Pancreas (tissue), 10 donors: ENCODE measurements at places on chromosomes 6 and 20. TPM values are rescaled to one million over a fixed set of nuclear protein-coding genes. Genes with fewer than 3 reads are reported as not detected.

DNA sequence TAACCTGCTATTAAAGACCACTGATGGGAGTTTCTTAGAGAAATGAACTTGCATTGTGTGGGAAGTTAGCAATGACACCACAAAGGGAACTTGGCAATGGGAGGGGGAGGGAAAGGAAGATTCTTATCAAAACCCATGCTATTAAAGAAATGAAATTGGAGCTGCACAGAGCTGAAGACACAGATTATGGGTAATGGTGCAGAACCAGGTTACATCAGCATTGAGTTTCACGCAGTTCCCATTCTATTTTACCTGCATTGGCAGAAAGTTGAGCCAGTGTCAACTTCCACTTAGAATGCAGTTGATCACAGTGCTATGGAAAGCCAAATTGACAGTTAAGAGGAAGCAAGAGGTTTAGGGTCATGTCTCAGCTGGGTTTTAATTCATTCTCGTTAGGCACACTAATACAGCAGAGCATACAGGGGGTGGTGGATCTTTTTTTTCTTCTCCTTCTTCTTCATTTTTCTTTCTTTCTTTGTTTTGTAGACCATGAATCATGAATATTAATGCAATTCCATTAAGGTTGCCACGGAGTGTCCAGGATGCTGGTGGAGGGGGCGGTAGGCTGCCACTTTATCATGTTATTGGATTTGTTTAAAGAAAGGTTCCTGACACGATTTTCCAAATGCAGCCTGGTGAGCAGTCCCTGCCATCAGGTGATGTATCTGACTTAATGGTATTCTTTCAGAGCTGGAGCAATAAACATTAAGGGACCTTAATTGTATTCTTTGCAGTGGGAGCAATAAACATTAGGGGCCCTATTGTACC is 1092.0 kb upstream of the MAP3K7 start:
- no peak for DNase-seq

DNA sequence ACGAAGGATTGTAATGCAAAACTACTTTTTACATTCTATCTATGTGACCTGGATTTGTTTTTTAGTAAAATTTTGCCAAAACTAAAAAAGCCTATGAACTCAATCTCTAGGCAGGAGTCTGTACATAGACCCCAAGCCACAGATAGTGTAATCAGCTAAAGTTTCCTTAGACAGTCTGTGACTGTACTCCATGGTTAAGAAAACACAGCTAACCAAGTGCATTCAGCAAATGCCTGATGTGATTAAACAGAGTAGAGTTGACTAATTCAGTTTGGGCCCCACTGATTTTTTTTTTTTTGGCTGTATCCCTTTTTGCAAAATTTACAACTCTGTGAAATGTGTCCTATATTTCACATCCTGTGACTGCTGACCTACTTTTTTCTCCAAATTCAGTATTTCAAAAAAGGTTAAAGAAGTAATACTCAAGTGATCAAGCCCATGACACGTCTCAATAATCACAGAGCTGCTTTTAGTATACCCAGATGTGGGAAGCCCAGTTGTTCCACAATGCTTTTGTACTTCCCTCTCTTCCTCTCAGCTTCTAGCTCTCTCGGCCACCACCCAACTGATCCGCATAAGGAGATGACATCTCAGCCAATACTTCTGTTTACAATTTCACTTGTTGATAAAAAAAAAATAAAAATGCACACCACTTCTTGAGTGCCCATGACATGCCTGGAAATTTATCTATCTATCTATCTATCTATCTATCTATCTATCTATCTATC is 108.8 kb upstream of the TBX18 start:
- DNase-seq, result no peak

DNA sequence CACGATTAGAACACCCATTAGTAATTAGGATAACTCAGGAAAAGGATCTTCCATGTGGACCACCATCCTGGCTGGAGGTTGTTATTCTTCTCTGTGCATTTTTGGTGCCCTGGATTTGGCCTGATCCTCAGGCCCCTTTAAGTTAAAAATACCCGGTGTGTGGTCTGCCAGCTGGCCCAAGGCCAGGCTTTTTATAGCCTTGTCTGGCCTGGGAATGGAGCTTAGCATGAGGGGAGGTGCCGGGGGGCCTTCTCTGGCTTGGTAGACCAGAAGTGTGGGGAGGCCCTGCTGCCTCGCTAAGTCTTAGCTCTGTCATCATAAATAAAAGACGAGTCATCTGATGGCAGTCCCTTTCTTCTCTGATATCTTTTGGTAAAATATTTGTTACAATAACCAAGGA is 71.4 kb downstream of the ARID1B start:
- no peak for DNase-seq

Gene LY86
- 6.1 TPM for total RNA-seq

DNA sequence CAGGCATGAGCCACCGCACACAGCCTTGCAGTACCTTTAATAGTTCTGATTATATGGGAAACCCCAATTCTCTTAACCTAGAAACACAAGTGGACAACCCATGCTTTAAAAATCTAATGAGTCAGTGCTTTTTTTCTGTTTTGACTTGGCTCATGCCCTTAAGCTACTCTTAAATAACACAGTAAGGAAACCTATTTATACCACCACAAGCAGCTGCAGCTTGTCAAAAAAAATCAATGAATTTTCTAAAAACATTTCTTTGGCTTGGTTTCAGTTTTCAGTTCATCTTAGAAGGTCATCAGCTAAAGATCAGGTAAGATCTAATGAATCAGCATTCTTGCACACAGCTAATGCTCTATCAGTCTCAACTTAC is 124.1 kb upstream of the DST start:
- no peak for DNase-seq

Gene FRS3
- total RNA-seq, result 2.1 TPM

Gene MEI4
- 1.4 TPM for total RNA-seq

- no peak for DNase-seq
Observed at GRCh38 chr20:25046736-25047666, 10.9 kb downstream of the ACSS1 start.

DNA sequence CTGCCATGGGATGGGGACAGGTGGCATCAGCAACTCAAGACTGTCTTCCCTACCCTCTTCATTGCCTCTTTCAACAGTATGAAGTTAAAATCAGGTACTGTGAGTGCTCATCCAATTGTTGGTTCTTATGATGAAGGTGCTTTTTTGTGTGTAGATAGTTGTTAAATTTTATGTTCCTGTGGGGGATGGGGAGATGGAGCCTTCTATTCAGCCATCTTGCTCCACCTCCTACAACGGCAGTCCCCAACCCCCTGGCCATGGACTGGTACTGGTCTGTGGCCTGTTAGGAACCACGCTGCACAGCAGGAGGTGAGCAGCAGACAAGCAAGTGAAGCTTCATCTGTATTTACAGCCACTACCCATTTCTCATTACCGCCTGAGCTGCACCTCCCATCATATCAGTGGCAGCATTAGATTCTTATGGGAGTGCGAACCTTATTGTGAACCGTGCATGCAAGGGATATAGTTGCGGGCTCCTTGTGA is 47.8 kb upstream of the TOP1 start:
- no peak for DNase-seq

DNA sequence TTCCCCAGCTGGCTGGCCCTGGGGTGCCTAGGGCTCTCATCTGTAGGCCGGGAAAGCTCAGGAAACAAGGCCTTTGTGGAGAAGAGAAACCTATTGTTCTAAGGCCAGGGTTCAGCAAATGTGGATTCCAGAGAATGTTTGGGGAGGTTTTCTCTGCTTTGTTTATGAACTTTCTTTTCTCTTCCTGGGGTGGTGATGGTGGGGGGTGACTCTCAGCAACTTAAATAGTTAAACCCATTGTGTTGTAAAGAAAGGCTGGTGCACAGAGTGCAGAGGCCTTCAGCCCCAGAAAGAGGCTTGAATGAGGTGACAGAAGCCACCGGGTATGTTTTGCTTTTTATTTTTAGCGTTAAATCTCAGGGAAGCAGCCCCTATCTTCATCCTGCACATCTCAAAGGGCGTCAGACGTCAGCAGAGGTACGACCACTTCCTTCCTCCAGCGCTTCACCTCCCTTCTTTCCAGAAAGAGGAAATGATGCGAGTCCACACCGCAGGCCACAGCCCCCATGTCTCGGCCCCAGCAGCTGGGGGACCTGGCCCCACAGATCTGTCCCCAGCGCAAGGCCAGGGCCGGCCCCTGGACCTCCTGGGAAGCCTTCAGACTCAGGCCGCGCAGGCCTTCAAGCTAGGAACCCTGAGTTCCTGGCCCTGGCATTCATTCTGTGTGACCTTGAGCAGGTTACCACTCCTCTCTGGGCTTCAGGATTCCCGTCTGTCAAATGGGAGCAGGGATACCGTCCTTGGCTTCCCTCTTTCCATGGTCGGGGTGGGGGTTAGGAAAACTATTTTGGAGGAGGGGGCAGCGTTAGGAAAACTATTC is 605 bp upstream of the PPP1R16B start:
- no peak for DNase-seq

Gene DCDC2
- total RNA-seq, result 40.4 TPM

GRCh38 chr6:35562060-35562459 is 49.4 kb upstream of the TULP1 start:
- no peak for DNase-seq

Gene GSTA4
- total RNA-seq, result 11.4 TPM

GRCh38 chr6:27568226-27568897 is 95.5 kb upstream of the ZNF184 start:
- no peak for DNase-seq

GRCh38 chr6:133683606-133684005 is 205.3 kb upstream of the TCF21 start:
- DNase-seq, result no peak

DNA sequence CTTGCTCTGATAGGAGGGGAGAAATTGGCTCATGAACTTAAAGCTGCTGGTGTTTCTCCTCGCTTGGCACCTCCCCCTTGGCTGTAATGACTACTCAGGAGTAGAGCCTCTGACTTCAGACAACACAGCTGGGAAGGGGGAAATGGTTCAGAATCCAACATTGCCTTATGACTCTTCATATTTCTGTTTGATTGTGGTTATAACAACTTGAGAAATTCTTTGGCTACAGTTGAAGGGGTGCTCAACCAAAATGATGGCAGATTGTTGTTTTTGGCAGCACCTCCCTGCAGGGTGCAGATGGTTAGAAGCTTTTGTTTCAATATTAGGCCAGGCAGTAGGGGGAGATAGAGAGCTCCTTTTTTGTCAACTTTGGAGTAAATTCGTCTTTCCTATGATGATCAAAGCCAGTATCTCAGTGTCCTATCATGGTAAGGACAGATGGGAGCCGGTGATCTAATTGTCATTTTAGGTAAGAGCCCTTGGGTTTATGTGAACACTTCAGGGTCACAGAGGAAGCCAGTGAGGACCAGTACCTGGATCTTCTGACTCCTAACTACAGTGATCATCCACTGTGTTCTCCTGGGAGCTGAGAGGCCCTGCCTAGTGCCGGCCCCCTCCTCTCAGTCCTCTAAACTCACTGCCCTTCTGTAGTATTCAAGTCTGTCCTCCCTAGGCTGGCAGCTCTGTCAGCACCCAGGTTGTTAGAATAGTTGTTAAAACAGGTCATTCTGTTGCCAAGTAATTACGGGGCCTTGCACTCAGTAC is 39.9 kb downstream of the RPRD1B start:
- DNase-seq, result no peak

Gene SLC32A1
- not detected for total RNA-seq

GRCh38 chr20:32029561-32029960 is 19.3 kb downstream of the CCM2L start:
- DNase-seq, result no peak

- DNase-seq, result no peak
Observed at GRCh38 chr20:16552015-16552414, 21.2 kb downstream of the KIF16B start.

Gene TMEM217
- total RNA-seq, result 0.40 TPM

DNA sequence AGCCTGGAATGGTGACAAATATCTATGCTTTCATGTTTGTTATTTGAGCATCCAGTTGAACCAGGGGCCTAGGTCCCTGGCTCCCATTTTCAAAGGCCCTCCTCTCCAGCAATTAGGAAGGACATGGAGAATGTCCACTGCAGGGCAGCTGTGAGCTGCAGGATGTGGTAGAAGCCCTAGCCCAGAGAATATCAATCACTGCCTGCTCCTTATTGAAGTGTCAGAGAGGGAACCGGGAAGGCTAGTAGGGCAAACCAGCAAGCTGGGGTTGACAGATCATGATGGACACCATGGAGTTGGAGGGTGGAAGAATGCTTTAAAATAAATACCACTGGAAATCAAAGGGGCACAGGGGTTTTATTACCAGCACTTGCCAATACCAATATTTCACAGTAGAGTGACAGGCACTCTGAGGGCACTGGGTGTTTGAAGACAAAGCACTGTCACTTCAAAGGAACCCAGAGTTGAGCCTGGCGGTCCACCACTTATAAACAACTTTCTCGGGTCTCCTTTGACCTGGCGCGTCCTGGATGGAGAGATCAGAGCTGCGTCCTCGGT is 47.7 kb downstream of the ZNF831 start:
- DNase-seq, result no peak

DNA sequence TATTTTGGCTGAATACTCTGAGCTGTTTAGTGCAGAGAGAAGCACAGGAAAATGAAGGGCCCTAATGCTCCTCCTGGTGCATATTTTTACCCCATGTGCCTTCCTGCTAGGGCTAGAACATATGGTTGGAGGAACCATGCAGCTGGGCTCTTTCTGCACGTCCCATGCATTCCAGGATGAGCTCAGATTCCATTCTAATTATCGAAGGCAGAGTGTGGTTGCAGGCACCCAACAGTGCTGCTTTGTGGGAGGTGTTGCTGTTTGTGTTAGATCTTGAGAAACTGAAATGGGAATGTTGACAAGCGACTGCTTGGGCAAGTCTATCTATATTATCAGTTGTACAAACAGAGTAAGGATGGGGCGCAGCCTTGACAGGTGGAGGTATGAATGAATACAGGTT is 419.5 kb downstream of the DHX35 start:
- no peak for DNase-seq

DNA sequence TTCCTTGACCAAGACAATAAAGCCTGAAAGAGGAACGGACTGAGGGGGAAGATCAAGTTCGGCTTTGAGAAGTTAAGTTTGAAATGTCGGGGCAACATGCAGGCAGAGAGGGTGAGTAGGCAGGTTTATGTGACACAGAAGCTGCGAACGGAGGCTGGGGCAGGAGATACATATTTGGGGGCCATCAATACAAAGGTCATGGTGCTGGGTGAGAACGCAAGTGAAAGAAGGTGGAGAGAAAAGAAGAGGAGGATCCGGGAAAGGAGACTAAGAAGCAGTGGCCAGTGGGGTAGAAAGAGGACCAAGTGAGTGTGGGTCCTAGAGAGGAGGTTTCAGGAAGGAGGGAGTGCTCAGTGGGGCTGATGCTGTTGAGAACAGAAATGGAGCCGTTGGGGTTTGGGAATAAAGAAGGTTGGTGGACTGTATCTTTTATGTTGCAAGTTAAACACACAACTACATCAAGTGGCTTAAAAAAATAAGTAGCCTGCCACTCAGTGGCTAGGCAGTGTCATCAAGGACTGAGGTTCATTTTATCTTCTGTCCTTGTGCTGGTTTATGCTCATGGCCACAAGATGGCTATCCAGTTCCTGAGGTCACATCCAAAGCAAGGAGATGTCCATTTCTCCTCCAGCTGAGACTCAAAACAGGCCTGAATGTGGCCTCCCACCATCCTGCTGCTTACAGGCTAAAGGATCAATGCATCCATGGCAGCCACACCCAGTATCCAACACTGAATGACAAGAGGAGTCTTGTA is 1.7 kb upstream of the BLCAP start:
- DNase-seq, result no peak

- no peak for DNase-seq
Observed at GRCh38 chr6:1162367-1163275, 149.3 kb upstream of the FOXQ1 start.
